ENCODE measurements at places on chromosomes 2 and 18.

GRCh38 chr2:209239585-209239938, 184.3 kb upstream of the MAP2 start:
- no peak for DNase-seq

DNA sequence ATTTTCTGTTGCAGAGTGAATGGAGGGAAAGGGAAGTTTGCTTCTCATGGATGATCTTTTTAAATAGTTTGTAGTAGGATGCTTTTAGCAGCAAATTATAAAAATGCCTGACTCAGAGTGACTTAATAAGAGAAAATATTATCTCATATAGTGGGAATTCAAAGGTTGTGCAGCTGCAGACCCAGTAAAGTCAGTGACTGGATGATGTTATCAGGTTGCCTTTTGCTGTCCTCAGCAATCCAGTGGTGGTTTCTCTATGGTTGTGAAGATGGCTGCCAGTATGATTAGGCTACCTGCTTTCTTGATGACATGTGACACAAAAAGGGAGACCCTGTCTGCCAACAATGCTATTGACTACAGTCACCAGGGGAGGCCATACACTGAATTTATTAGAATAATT, 184.8 kb downstream of the DIS3L2 start:
- DNase-seq: no peak

DNA sequence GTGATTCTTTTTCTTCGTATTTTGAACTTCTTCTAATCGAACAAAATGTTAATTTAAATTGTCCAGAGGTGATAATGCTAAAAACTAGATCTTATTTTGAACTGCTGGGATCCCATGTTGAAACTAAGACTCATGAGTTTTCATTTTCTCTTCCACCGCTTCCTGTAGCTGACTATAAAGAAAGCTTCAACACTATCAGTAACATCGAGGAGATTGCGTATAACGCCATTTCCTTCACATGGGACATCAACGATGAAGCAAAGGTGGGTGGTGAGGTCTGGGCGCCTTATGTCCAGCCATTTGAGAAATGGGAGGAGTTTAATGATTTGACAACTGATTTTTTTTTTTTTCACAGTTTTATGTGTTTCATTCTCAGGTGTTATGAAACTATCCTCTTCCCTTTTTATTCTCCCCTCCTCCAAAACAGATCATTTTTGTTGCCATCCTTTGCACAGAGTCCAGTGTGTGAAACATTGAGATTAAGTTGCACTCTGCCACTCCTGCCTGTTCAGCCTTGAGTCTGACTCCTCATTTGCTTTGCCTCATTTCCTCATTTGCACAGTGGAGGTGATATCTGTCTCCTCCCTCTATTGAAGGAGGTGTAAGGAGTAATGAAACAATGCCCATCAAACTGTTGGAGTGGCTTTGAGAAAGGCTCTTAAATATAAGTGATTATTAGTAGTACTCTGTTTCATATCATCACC, 13.8 kb downstream of the GRHL1 start:
- no peak for DNase-seq

DNA sequence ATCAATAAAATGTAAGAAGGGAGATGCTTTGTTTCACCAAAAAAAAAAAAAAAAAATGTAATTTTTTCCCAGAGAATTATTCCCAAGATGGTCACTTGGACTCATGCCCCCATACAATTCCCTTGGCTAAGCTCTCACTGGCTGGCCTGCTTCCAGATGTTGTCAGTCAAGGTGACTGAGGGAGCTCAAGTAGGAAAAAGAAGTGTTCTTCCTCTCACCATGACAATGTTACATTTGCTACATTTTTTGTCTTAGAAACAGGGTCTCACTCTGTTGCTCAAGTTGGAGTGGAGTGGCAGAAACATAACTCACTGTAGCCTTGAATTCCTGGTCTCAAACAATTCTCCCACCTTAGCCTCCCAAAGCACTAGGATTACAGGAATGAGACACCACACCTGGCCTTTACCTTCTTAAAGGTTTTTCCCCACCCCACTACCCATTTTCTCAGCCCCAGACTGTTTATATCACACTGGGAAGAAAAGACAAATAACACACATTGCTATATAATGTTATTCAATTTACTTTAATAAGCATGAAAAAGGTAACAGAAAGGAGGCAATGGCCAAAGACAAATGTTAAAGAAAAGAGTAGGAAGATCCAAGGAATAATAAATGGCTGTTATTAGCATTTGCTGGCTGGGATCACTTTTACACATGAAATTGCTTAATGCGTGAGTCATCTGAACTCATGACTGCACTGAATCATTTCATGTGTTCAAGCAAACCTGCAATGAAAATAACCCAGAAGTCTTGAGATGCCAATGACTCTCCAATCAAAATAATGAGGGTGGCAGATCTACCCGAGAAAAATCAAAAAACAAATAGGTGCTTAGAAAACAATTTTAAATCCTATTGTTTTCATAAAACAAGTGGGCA, 45.2 kb downstream of the ACVR1 start:
- no peak for DNase-seq

GRCh38 chr2:110869472-110870446, 137.4 kb downstream of the ACOXL start:
- no peak for DNase-seq

- DNase-seq: no peak
These were observed 600.2 kb downstream of the NYAP2 start for GRCh38 chr2:225999692-226000091.

GRCh38 chr2:30680121-30680520, 127.1 kb downstream of the CAPN13 start:
- DNase-seq: no peak

DNA sequence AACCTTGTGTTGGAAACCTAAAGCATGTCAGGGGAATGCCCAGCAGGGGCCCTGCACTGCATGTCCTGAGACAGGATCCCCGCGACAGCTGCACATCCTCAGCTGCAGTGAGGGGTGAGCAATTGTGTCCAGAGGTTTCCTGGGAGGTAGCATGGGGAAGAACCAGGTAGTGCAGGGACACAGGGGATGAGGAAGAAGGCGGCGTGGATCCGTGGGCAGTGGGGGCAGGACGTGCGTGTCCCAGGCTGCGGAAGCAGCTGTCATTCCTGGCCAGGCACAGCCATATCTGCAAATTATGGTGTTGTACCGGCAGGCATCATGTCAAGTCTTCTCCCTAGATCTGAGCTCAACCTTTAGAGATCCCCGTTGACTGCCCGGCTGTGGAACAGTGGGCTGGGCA, 238.2 kb upstream of the MYT1L start:
- DNase-seq: no peak

- DNase-seq: no peak
These were observed at the start of gene DHRS9 for GRCh38 chr2:169069341-169069740. DHRS9 (plus strand) TSS chr2:169069563; CDS start chr2:169081582, 12,019 bp downstream.

DNA sequence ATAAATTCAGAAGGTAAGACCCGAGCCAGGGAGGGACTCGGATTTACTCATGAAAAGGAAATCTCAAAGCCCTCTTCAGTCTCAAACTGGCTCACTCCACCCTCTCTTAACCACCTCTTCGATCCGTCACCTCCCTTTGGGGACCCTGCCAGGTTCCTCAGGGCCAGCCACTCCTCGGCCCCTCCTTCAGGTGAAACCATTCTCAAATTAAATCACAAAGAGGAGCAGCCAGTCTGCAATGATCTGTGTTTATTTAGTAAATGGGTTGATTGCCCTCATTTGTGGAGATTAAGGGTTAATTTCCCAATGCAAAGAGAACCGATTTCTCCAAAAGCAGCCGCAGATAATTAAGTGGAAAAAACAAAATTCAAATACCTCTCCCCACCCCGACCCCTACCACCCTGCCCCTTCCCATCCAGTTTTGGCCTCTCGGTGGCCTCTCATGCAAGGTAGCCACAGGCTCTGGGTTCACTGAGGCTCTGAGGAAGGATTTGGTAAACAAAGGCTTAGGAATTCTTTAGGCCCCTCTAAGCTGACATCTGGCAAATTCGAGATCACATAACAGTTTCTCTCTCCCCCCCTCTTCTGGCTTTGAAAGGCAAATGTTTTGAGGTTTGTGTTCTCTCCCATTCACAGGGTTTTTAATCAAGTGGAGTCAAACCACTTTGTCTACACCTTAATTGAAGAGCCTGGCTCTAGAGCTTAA, 10.3 kb upstream of the FZD7 start:
- no peak for DNase-seq

- DNase-seq: no peak
These were observed 58.9 kb downstream of the CXCR4 start for GRCh38 chr2:136059036-136059472.

GRCh38 chr2:207357216-207357615, 172.5 kb upstream of the CREB1 start:
- no peak for DNase-seq

- DNase-seq: no peak
These were observed 2.9 kb upstream of the CASP8 start for GRCh38 chr2:201257381-201257955.

GRCh38 chr18:8747440-8747937, 42.1 kb downstream of the MTCL1 start:
- no peak for DNase-seq

- no peak for DNase-seq
These were observed 467.6 kb upstream of the CWC22 start for GRCh38 chr2:180474716-180475115.

DNA sequence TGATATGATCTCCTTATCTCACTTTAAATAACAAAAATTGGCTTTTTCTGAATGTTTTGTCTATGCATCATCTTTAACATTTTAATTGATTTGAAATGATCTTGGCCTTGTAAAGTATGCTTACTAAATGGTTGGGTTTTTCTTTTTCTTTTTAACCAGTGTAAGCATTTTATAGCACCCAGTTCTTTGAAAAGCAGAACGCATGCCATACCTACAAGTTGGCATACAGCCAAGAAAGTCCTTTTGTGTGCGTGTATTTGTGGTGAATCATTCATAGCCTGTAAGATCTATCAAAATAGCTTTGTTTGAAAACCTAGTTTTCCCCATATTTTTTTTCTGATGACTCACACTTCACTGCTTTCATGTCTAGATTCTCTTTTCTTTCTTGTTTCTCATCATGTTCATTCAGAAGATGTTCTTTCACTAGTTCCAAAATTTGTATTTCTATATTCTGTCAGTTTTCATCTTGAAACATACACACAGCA, 4.1 kb upstream of the VRK2 start:
- DNase-seq: no peak

GRCh38 chr2:11785611-11785940, 39.1 kb downstream of the LPIN1 start:
- DNase-seq: no peak

GRCh38 chr18:76494231-76495005, 624 bp downstream of the ZNF516 start:
- peak; percentile 31 for DNase-seq

- DNase-seq: no peak
These were observed 2.5 kb downstream of the DLX1 start for GRCh38 chr2:172087780-172088244.

DNA sequence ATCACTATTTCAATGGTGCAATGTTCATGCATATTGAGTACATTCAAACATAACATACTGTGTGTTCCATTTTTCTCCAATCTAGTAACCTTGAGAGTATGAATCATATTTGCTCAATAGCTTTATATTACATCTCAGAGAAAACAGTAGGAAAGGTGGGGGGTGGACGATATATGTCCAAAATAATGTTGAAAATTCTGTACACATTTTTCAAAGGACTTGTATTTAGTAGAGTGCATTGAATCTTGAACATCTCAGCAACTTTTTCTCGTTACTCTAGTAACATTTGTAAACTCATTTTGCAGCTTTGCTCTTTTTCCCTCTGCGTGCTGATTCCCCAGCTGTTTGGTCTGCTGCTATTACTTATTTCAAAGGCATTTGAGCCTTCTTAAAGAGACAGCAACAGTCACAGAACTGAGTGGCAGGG, 1487.0 kb downstream of the LRP1B start:
- no peak for DNase-seq

DNA sequence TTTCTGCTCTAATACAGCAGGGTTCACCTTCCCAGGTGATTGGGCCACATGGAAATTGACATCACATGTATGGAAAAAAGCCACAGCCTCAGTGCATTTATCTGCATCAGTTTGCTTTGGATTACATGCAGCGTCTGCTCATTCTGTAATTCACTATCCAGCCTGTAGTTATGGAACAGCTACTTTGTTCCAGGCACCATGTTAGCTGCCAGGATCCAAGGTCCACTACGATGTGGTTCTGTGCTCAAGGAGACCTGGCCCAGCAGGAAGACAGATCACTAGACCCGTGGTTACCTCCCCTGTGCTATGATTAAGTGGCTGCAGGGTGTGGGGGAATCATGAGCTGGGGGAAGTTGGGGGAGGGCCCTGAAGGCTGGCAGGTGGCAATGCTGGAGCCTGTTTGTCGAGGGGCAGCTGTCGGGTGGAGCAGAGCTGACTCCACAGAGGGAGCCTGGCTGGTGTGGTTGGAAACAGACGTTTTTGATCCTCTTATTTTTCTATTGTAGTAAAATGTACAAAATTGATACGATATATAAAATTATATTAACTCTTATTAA, 58.6 kb downstream of the TSHZ1 start:
- no peak for DNase-seq

DNA sequence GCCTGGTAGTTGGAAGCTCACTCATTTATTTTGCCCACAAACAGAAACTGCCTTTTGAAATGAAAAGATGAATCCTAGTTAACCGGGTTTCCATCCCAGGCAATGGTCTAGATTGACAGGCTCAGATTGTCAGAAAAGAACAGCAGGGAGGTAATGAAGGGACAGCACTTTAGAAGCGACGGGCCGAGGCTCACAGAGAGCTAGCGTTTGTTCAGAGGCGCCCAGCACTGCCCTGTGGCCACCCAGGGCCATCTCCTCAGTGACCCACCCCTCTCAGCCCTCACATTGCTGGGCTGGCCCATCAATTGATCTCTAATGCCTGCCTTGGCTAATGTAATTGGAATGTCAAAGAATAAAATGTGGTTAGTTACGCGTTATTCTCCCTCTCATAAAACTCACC, 304.8 kb downstream of the CDCA7 start:
- no peak for DNase-seq

DNA sequence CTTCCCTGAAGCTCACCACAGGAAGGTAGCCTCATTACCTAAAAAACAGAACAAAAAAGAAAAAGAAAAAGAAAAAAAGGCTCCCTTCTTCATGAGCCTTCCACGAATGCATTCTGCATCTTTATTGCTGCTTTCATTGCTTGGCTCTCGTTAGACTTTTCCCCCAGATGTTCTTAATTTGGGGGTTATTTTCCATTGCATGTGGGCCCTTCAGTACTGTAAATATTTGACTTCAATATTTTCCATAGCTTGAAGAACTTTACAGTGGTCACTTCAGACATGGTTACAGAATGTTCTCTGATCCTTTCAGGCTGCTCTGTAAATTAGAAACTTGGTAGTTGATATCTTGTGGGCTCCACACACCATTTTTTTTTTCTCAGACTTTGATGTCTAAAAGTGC, 65.6 kb upstream of the COPS8 start:
- no peak for DNase-seq
